Tibial nerve (tissue), 4 donors: ENCODE measurements at places on chromosomes 16 and 17.

GRCh38 chr17:72296456-72296855, 175.6 kb downstream of the SOX9 start:
- no peak for DNase-seq

DNA sequence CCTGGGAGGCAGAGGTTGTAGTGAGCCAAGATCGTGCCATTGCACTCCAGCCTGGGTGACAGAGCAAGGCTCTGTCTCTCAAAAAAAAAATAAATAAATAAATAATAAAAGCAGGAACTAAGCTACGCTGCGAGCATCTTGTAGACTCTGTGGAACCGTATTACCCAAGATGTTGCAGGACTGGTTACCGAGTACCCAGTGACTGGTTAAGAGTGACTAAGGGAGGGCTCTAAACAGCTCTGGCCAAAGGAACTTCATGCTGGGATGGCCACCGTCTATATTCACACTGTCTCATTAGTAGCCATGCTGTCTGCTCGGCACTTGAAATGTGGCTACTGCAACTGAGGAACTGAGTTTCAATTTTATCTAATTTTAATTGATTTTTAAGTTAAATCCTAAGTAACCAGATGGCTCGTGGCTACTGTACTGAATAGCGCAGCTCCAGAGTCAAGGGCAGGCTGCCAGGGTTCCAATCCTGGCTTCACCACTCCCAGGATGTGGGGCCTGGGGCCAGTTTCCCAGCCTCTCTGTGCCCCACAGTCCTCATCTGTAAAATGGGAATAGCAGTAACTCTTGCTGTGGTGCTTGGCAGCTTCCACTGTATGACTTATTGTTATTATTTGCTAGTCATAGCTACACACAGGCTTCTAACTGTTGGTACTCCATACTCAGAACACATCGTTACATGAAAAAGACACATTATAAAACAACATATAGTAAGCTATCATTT, 3.0 kb downstream of the NTAN1 start:
- no peak for DNase-seq

- DNase-seq = no peak
These were observed 130.8 kb downstream of the CLEC16A start for GRCh38 chr16:11075163-11075562.

- no peak for DNase-seq
These were observed 29.8 kb downstream of the PITPNM3 start for GRCh38 chr17:6526362-6527152.
